ENCODE measurements at places on chromosomes 16 and 17.

DNA sequence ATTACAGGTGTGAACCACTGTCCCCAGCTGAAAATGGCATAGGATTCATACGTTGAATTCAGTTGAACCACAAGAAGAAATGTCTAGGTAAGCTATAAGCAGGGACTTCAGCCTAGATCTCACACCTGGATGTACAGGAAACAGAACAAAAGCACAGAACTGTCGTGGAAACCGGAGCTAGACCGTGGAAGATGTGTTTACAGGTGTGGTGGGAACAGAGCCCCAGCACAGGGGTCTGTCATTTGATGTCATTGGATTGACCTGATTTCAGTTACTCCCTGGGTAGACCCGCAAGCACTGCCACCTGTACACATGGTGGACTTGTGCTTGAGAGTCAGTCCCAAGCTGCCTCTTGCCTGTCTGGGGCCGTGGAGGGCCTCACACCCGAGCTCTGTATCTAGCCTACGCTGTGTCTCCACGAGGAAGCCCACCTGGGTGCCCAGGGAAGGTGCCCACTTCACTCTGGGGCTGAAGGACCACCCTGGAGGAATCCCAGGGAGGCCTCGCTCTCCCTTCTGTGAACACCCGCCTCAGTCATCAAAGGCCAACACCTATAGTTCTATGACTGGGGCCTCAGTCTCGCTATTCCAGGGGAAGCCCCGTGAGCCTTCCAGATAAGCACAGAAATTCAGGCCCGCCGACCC, 32.2 kb upstream of the MLKL start:
- no peak for DNase-seq

GRCh38 chr17:36459601-36460000, 26.9 kb upstream of the ZNHIT3 start:
- no peak for DNase-seq

DNA sequence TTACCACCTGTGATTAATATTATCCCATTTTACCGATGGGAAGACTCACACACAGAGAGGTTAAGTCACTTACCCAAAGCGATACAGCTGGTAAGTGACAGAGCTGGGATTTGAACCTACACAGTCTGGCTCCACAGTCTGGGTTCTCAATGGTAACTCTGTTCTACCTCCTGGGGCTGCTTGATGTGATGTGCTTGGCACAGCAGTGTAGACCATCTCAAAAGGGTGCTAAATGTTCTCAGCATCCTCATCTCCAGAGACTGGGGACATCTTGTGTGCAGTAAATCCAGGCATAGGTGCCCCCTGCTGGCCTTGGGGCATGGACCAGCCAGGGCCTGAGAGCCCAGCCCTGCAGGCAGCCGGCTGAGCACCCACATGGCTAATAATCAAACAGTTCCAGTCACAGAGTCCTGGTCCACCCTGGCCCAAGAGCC, 15.4 kb upstream of the KATNB1 start:
- DNase-seq, result peak; percentile 59

- no peak for DNase-seq
These were observed 105.9 kb downstream of the IRX3 start for GRCh38 chr16:54180421-54181359.

- DNase-seq, result no peak
These were observed 14.2 kb downstream of the CDH16 start for GRCh38 chr16:66904428-66904845.

All from T-helper 2 cell (primary cell).